ENCODE measurements at places on chromosomes 2 and 18.

DNA sequence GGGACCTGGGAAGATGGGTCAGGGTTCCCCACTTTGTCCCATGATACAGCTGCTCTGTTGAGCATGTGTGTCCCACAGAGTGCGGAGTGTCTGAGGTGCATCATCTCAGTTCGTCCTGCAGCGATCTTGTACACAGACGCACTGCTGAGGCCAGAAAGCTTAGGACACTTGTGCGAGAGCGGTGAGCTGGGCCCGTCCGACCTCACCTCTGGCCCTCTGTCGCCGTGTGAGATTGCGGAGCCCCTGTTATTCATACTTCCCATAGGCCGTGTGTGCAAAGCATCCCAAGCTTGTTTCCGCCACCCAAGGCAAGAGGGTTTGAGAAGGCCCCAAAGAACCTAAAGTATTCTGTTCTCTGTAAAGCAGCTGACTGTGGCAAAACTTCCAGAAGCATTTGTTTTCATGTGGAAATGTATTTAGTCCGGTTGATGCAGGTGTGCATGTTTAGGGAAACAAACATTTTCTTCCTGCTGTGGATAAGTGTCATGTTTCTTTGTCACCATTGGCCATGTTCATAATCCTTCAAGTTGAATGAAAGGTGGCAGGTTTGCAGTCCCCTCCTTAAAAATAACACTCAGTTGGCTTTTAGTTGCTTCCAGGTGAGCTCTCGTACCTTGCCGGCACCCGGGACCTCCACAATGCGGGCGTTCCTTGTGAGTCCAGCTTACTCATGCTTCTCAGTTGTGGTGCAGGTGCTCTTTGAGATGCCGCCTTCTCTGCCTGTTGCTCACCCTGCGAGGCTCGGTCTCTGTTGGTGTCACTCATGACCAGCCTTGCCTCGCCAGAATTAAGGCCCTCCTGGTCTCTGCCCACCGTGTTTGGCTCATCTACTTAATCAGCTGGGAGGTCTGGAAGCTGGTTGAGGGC, 5.3 kb downstream of the AGAP1 start:
- no peak for DNase-seq

- no peak for DNase-seq
These were observed 95.2 kb upstream of the CD302 start for GRCh38 chr2:159892990-159893810.

GRCh38 chr2:154158101-154158500, 286.4 kb downstream of the GALNT13 start:
- no peak for DNase-seq

DNA sequence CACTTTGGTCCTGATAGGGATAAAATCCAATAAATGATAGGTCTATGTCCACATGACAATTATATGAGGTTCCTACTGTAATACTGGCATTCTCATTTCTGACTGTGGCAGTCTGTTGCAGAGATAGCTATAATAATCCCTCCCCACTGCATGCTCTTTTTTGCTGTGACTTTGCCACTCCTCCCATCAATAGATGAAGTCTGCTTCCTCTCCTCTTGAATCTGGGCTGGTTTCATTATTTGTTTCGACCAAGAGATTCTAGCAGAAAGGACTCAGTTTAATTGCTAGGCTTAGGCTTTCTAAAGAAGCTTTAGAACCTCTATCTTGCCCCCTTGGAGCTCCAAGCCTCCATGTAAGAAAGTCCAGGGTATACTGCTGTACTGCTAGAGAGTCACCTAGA, 23.3 kb upstream of the CREB1 start:
- no peak for DNase-seq

DNA sequence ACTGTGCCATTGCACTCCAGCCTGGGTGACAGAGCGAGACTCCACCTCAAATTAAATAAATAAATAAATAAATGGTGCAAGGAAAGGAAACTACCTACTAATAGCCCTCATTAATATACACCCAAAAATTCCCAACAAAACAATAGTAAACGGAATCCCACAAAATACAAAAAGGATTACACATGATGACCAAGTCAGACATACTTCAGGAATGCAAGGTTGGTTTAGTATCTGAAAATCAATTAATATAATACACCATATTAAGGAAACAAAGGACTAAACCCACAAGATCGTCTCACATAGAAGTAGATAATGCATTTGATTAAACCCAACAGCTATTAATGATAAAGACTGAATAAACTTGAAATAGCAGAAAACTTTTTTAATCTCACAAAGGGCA, 307.4 kb downstream of the TGIF1 start:
- no peak for DNase-seq

DNA sequence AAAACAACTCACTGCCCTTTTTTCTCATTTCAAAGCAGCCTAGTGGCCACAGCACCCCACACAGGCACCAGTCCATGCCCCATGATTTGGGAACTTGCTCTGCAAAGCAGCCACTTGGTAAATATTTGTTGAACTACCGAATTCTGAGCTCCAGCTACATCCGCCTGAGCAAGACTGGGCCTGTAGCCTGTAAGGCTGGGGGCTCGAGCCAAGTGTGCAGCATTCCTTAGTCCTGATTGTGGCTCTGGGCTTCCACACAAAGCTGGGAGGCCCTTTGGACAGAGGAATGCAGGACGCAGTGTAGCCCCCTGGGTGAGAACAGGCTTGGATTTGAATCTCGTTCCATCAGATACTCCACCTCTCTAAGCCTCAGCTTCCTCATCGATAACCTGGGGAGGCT, 88.4 kb downstream of the ACTR2 start:
- no peak for DNase-seq

GRCh38 chr2:11018651-11019185, 107.0 kb downstream of the KCNF1 start:
- DNase-seq, result no peak
